CD8-positive, alpha-beta memory T cell (primary cell): ENCODE measurements at places on chromosomes 2 and 18.

- no peaks in the 10 kb centered on the region for H3K4me1 ChIP-seq
- no peaks in the 10 kb centered on the region for H3K27me3 ChIP-seq
- H3K4me3 ChIP-seq: no peak overlapping the region
- no peak for DNase-seq
- H3K27ac ChIP-seq: no peak overlapping the region
- no peaks in the 10 kb centered on the region for H3K36me3 ChIP-seq
Observed at GRCh38 chr18:59500765-59501164, 141.7 kb upstream of the LMAN1 start.

- DNase-seq: no peak
- no peaks in the 10 kb centered on the region for H3K36me3 ChIP-seq
- H3K27ac ChIP-seq: no peak overlapping the region
- H3K4me1 ChIP-seq: no peaks in the 10 kb centered on the region
Observed at GRCh38 chr2:236816197-236817170, 246.9 kb downstream of the ACKR3 start.

GRCh38 chr18:48017635-48018034 is 87.2 kb upstream of the SMAD2 start:
- H3K4me1 ChIP-seq: no peaks in the 10 kb centered on the region
- no peaks in the 10 kb centered on the region for H3K36me3 ChIP-seq
- H3K4me3 ChIP-seq: no peak overlapping the region
- H3K27me3 ChIP-seq: no peaks in the 10 kb centered on the region
- DNase-seq: no peak
- no peak overlapping the region for H3K27ac ChIP-seq

- no peak overlapping the region for H3K27ac ChIP-seq
- no peaks in the 10 kb centered on the region for H3K36me3 ChIP-seq
- DNase-seq: no peak
Observed at GRCh38 chr2:43086451-43087221, 139.8 kb downstream of the ZFP36L2 start.

DNA sequence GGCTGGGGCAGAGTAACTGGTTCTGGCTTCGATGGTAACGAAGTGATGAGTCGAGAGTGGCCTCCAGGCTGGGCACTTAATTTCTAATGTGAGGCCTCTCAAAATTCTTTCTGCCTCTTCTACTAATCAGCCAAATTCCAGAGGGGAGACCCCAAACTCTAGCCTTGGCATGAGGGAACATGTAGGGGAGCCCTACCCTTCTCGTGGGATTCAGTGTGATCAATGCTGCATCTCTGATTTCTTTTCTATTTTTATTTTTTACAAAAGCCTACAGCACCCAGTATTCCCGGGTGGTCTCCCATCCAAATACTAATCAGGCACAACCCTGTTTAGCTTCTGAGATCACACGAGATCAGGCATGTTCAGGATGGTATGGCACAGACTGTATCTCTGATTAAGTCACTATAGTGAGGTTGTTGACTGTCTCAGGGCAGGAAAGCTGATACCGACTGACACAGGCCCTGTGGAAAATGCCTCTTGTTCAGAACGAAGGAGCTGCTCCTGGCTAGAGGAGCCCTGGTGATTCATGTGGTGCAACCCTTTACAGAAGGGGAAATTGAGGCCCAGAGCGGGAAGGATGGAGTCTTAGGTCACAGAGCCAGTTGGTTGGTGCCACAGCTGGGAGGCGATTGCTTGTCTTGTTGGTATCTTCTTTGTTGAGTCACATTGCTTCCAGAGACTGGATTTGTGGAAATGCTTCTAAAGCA is 126.3 kb upstream of the HS6ST1 start:
- H3K4me1 ChIP-seq: no peaks in the 10 kb centered on the region
- DNase-seq: no peak
- no peak overlapping the region for H3K27ac ChIP-seq
- no peaks in the 10 kb centered on the region for H3K27me3 ChIP-seq

- no peaks in the 10 kb centered on the region for H3K4me1 ChIP-seq
- no peak for DNase-seq
- H3K27ac ChIP-seq: no peak overlapping the region
- no peak overlapping the region for H3K4me3 ChIP-seq
- no peaks in the 10 kb centered on the region for H3K36me3 ChIP-seq
Observed at GRCh38 chr2:236165842-236166795, 2.1 kb downstream of the GBX2 start.

- no peaks in the 10 kb centered on the region for H3K27me3 ChIP-seq
- H3K27ac ChIP-seq: peak within 1 kb of the TSS; percentile 74
- no peaks in the 10 kb centered on the region for H3K4me1 ChIP-seq
Observed at GRCh38 chr2:187554011-187554703, at the start of gene TFPI. Gene TFPI, minus strand, starts transcription at chr2:187554435. Its CDS starts 50,667 bp downstream, at chr2:187503768.

GRCh38 chr2:188395903-188396689 is 104.4 kb downstream of the GULP1 start:
- no peak overlapping the region for H3K27ac ChIP-seq
- no peak for DNase-seq
- H3K36me3 ChIP-seq: no peaks in the 10 kb centered on the region

- H3K36me3 ChIP-seq: peaks cover 58% of the 10 kb centered on the region
- no peak overlapping the region for H3K4me3 ChIP-seq
- no peaks in the 10 kb centered on the region for H3K27me3 ChIP-seq
- DNase-seq: no peak
Observed at GRCh38 chr2:202290316-202290715, 24.8 kb downstream of the NOP58 start.

- H3K4me3 ChIP-seq: no peak overlapping the region
- no peaks in the 10 kb centered on the region for H3K27me3 ChIP-seq
- no peaks in the 10 kb centered on the region for H3K4me1 ChIP-seq
- no peak for DNase-seq
- no peak overlapping the region for H3K27ac ChIP-seq
Observed at GRCh38 chr18:8107426-8107825, 501.8 kb upstream of the RAB12 start.

- H3K27me3 ChIP-seq: no peaks in the 10 kb centered on the region
- H3K27ac ChIP-seq: no peak overlapping the region
- no peaks in the 10 kb centered on the region for H3K4me1 ChIP-seq
- no peak overlapping the region for H3K4me3 ChIP-seq
- no peaks in the 10 kb centered on the region for H3K36me3 ChIP-seq
- no peak for DNase-seq
Observed at GRCh38 chr2:198782734-198783133, 675.0 kb downstream of the SATB2 start.
